ENCODE measurements at places on chromosomes 3 and 15.

GRCh38 chr3:94694894-94695293 lies 632.0 kb downstream of the NSUN3 start:
- DNase-seq = no peak

- DNase-seq = no peak
Observed at GRCh38 chr3:194078045-194078821, 57.7 kb upstream of the HES1 start.

DNA sequence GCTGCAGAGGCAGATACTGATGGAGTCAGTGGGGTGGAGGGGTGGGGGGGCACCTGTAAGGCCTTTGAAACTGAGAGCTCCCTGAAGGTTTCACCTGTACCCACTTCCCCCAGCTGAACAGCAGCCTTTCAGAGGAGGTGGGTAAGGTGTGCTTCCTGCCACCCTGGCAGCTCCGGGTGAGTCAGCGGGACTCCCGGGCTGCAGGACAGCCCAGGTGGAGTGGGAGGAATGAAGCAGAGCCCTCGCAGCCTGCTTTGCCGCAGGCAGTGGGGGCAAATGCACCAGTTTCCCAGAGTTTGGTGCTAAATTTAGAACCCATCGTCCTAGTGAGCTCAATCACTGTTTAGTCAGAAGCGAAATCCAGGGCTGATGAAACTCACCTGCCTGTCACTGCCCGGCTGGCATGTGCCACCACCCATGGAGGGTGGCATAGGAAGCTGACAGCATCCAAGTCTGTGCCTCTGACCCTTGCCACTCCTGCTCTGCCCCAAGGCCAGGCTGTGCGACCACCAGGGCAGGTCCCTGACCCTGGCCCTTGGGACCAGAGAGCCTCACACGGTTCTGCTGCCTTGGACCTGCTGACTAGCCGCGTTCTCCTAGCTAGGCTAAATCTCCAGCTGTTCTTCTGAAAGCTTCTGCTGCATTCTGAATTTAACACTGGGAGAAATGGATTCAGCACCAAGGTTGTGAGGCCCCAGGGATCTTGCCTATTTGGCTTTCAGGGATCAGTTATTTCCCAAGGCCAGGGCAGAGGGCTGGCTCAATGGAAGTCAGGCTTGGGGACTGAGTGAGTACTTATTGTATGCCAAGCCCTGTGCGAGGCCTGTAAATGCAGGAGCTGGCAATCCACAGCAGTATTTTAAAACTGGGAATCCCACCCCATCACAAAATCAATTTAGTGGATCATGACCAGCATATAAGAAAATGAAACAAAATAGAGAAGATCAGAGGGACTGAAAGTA lies 67.3 kb upstream of the RASGRF1 start:
- no peak for DNase-seq

DNA sequence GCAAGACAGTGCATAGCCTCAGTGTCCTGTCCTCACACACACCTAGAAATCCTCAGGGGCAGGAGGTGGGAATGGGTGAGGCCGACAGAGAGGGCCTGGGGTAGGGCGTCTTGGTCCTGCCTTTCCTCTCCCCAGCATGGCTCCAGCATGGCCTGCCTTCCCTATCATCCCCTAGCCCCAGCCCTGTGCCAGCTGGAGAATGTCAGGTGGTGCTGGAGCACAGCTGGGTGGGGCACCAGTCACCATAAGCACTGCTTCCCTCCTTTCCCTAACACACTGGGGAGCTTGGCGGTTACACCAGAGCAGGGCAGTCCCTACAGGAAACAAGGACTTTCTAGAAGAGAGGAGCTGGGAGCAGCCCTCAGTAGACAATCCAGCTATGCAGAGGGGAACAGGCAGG lies 236.8 kb downstream of the KLF13 start:
- peak; percentile 39 for DNase-seq

GRCh38 chr15:60551781-60552161 lies 72.8 kb upstream of the ICE2 start:
- no peak for DNase-seq

GRCh38 chr15:80801891-80802680 lies 22.9 kb downstream of the CEMIP start:
- DNase-seq = no peak

DNA sequence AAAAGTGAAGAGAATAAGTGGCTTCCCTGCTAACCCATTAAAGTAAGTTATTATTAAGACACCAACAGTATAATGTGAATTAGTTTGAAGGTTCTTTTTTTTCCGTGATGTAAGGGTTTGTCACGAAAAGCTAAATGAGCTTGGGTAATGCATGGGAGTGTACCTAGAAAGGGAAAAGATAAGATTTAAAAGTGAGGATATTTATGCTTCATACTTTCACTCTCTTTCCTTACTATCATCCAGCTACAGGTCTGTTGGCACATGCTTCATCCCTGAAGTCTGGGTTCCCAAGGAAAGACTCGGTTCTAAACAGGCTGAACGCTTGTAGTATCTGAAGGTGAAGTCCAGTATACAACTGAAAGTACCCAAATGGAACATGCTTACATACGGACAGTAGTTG lies 26.9 kb upstream of the RIOX2 start:
- no peak for DNase-seq

- DNase-seq = no peak
Observed at GRCh38 chr15:78909160-78909695, 35.6 kb downstream of the CTSH start.

DNA sequence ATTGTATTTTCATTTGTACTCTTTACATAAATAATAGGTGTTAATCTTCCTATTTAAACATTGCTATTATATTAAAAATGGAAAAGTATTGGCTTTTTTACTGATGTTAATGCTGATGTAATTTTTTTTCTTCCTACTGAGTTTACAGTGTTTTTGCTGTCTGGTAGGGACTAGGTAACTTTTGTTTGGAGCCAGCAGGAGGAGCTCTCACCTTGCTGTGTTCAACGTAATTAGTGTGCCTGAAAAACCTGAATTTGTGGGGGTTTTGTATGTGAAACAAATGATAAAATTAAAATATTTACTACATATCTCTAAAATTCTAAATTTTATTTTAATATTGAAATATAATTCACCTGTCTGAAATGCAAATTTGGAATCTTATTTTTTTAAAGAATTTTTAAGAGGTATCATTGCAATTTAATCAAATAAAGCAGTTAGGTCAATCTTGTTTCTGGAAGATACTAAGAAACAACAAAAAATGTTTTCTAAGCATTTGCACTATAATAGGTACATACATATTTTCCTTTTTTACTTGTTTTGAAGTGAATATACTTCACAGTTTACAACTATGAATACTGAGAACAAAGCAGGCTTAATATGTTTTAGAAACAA lies 48.8 kb downstream of the EPHA6 start:
- no peak for DNase-seq

Data from ecto neural progenitor cell (in vitro differentiated cells).